RKO (cell line): ENCODE measurements at places on chromosomes 3 and 15.

DNA sequence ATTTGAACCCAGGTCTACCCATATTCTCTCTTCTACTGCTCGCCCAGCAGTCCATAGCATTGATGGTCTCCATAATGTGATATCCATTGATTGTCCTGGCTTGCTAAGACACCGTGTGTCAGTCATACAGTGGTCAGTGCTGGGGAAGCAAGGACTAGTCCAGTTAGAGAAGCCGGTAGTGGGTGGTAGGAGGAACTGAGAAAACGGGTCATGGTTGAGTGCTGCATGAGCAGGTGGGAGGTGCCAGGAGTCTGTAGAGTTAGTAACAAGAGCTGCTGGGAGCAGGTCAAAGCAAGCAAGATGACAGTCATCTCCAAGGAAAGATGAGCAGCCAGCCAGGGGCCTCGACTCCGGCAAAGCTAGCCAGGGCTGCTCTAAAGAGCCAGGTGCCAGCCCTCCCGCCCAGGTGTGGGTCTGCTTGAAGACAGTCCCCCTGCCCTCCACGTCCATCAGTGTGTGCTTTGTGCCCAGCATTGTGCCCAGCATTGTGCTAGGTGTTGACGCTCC is 29.5 kb upstream of the USP3 start:
- DNase-seq: no peak

DNA sequence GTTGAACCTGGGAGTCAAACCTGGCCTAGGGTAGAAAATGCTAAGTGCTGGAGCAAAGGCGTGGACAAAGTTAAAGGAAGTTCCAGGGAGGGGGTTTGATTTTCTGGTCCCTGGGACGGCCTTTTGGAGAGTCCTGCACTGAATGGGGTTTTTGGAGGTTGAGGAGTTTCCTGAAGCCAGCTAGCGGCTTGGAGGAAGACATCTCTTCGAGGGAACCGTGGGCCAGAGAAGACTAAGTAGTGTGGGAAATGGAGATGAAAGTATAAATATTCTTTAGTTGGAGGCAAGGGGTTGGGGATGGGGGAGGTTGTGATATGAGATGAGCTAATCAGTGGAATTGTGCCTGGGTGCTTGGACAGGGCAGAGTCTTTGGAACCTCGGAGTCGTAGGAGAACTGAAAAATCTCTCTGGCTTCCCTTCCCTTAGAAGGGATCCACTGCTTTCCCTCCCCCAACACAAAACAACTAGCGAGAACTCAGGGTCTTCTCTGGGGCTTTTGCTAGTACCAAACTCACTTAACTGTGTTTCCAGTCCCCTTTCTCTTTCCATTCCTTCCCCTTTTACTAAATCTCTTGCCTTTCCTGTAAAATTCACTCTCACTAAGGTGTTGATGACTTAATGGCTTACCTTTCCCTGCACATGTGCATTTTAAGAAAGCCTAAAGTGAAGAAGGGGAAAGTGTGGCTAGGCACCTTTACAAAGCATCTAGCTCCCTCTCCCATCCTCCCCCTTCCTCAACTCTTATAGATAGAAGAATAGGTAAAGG is 1.0 kb downstream of the LPP start:
- DNase-seq: no peak

DNA sequence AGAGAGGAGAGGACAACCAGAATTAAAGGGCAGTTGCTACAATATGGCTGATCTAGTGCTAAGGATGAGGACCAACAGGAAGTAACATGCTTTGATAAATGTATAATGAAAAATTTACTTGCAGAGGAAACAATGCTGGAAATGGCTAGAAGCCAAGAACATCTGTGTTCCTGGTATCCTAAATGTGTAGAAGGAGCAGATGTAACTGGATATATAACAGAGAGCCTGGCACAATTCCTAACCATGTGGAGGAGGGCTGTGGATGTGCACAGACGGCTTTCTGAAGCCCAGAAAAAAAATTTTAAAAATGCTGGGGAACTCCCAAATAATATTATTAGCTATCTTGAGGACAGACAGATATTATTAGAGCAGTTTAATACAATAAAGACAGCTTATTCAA is 159.4 kb upstream of the GBE1 start:
- DNase-seq: no peak

DNA sequence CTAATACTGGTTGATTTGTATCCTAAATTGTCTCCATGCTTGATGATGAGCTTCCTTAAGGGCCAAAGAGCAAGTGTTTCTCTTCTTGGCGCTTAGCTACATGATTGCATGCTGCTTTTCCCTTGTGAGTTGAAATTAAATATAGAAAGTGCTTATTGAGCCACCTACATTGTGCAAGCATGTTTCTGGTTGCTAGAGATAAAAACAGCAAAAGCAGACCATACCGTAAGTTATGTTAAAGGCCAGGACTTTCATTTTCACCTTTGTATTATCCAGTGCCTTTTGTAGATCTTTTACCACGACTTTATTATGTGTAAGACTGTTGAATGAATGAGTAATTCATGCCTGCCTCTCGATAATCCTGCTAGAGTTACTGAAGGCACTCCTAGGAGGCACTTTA is 41.9 kb upstream of the CCNB2 start:
- no peak for DNase-seq

- DNase-seq: no peak
Measured at GRCh38 chr15:68566377-68566954, 12.3 kb upstream of the CORO2B start.

DNA sequence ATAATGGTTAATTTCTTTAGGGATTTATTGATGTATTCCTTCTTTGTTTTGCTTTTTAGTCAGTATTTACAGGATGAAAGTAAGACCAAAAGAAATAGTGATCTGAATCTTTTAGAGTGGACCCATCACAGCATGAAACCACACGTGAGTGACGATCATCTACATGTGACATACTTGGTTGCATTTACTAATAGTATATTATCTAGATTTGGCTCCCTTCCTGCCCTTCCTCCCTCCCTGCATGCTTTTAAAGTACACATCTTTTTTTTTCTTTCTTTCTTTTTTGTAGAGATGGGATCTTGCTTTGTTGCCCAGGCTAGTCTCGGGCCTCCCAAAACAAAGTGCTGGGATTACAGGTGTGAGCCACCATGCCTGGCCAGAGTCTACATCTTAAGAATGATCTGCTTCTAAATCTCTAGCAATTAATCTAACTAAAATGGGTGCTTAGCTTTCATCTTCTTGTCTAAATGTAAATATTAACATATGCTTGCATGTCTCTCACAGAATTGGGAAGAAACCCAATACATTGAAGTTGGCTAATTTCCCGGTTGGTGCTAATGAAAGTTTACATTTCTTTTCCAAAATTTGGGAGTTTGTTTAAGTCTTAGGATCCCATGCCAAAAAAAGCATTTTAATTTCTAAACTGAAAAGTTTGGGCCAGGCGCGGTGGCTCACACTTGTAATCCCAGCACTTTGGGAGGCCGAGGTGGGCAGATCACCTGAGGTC is 38.0 kb downstream of the SENP2 start:
- DNase-seq: no peak

GRCh38 chr3:15924914-15925313 is 127.1 kb upstream of the ANKRD28 start:
- no peak for DNase-seq

- DNase-seq: no peak
Measured at GRCh38 chr15:39455471-39455991, 125.3 kb upstream of the THBS1 start.

DNA sequence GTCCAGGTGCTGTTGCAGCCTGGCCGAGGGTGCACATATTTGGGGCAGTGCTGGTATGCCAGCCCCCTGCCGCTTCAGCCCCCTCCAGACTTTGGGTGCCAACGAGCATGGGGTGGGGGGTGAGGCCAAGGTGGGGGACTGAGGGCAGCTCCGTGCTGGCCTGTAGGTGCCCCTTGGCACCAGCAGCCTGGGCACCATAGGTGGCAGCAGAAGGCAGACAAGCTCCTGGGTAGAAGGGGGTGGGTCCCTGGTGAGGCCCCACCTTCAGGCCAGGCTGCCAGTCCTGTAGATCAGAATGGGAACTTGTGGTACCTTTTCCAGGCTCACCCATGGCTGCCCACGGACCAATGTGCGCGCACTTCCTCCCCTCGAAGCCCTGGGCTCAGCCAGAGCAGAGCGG is 16.1 kb upstream of the PLA2G4E start:
- DNase-seq: no peak

DNA sequence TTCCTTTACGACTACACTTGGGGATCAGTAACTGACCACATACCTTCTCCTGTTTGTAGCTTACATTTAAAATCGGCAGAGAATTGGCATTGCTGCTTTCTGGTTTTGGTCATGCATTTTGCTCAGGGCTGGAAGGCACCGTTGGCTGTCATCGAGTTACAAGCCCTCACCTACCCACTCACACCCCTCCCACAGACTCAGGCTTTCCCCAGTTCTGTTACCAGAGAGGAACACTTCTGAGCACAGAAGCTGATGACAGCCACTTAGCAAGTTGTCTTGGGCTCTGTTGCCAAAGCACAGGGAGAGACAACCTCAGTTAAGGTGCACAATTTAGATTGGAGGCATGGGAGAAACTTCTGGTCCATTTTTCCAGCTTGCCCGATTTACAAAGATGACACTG is 204.8 kb upstream of the TOPAZ1 start:
- DNase-seq: no peak

GRCh38 chr15:88635318-88635717 is 3.5 kb upstream of the ISG20 start:
- DNase-seq: no peak

DNA sequence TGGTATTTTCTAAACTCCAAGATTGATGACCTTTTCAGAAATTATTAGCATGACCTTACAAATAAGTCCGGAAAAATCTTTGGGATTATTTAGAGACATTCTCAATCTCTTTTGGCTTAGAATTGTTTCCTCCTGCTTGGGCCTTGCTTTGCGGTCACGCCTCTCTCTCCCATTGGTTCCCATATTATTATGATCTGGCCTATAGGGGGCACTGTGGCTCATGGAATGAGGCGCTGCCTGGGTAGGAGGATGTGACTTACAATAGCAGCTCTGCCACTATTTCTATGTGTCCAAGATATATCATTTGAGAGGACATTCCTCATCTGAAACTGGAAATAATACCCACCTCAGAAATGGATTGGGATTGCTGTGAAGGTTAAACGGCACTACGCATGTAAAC is 464.9 kb downstream of the MFSD1 start:
- DNase-seq: peak; percentile 14

DNA sequence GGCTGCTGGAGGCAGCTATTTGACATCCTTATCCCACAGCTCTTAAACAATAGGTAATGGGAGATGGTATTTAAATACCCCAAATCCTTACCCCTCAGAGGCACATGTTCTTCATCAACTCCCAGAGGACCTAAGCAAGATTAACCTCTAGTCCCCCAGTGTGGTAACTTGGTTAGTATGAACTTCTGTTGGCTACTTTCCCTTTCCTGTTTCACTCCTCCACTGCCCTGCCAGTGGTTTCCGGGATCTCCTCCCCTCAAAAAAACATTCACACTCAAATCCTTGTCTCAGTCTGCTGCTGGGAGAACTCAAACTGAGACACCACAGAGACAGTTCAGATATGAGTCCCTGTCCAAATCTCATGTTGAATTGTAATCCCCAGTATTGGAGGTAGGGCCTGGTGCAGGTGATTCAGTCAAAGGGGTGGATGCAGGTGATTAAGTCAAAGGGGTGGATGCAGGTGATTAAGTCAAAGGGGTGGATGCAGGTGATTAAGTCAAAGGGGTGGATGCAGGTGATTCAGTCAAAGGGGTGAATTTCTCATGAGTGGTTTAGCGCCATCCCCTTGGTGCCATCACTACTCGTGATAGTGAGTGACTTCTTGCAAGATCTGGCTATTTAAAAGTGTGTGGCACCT is 335.0 kb upstream of the CTNNB1 start:
- DNase-seq: no peak

DNA sequence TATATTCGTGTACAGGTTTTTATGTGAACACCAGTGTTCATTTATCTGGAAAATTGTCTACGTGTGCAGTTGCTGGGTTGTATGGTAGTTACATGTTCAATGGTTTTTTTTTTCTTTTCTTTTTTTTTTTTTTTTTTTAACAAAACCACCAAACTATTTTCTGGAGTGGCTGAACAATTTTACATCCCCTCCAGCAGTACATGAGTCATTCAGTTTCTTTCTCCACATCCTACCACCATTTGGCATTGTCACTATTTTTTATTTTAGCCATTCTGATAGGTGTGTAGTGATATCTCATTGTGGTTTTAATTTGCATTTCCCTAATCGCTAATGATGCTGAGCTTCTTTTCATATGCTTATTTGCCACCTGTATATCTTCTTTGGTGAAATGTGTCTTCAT is 256.3 kb upstream of the EOMES start:
- no peak for DNase-seq

- DNase-seq: no peak
Measured at GRCh38 chr3:145357453-145357852, 803.5 kb downstream of the PLOD2 start.

DNA sequence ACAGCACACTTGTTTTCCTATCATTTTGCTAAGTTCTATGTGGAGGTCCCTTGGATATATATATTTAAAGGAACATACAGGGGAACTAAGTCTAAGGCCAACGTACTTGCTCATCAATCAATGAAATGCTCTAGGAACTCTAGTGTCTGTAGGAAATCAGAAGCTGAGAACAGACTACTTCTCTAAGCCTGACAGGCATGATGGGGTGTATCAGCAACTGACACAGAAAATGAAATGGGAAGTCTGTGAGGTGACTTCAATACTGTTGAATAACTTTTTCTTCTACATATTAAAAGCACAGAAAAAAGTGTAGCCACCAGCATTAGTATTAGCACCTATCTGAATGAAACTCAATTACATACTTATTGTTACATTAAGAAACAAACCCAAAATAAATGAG is 56.9 kb upstream of the CSPG5 start:
- DNase-seq: no peak

DNA sequence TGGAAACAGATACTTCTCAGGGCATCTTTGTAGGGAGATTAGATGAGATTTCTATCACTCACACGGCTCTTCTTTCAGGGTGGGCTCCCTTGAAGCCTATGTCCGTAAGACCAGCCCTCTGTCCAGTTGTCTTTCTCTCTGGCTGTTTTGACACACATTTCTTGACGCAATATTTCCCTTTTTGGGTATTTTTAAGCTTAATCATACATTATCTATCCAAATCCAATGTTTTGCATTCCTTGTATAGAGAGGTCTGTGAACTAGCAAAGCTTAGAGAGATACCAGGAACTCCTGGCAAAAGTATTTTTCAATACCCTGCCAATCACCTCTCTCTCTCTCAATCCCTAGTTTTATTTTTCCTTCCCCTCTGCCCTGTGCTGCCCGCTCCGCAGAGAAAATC is 79.3 kb downstream of the EOMES start:
- DNase-seq: no peak

GRCh38 chr3:192129586-192129985 is 597.8 kb downstream of the FGF12 start:
- no peak for DNase-seq

DNA sequence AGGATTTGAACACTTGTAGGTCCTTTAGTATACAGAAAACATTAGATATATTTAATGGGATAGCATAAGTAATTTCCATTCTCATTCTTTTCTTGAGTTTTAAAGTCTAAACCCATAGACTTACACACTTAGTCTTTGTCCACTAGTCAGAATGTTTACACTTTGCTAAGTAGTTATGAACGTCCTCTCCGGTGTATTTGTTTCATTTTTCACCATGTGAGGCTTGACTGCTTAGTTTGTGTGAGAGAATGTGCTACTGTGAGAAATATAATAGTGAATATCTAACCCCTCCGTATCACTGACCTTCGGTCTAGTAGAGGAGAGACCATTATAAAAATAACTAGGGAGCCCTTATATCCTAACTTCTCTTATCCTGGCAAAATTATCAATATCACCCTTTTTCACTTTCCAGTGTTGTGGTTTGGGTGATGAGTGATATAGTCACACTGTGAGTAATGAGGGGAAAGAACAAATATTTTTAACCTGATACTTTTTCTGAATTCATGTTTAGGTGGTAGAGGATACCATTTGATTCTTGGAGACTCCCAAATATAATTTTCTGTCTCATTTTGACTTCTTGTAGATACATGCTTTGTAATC is 122.4 kb downstream of the UBE2E2 start:
- DNase-seq: no peak
